CD4-positive, alpha-beta T cell treated with Interleukin-1 beta for 1 hour (primary cell): ENCODE measurements at places on chromosomes 11 and 22.

- DNase-seq, result no peak
Measured at GRCh38 chr11:44366741-44367140, 56.8 kb upstream of the ALX4 start.

- no peak for DNase-seq
Measured at GRCh38 chr11:113613619-113614018, 92.5 kb downstream of the TMPRSS5 start.

DNA sequence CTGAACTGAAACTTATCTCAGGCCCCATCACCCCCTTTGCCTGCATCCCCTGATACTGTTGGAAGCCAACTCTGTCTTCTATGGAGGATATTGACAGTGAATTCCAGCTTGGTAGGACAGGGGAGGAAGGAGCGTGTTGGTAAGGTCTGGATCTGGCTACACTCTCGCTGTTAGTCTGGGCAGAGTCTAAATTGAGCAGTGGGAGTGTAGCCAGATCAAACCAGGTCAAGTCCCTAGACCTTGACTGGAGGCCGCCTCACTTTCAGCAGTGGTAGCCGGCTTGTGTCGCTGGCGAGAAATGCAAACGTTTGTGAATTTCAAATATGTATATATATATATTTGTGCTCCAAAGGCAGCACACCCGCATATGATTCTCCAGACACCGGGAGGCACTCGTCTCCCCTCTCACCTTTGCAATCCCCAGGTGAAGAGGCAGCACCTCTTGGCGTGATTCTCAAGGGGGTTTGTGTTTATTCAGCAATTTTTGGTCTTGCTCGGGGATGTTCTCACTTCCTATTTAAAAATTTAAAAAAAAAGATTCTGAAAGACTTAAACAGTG is 26.7 kb downstream of the DHCR7 start:
- DNase-seq, result no peak

- peak; percentile 68 for DNase-seq
Measured at GRCh38 chr11:60910281-60910687, 3.7 kb upstream of the TMEM109 start.

- no peak for DNase-seq
Measured at GRCh38 chr22:42217752-42218280, 52.6 kb downstream of the TCF20 start.
